DND-41 (cell line): ENCODE measurements at places on chromosomes 11 and 22.

GRCh38 chr22:49215840-49216239 lies 611.8 kb downstream of the BRD1 start:
- no peak for DNase-seq

- no peak for DNase-seq
Measured at GRCh38 chr11:2741377-2742131, 41.8 kb upstream of the KCNQ1OT1 start.

- DNase-seq = no peak
Measured at GRCh38 chr11:2665526-2666400, 34.0 kb downstream of the KCNQ1OT1 start.

DNA sequence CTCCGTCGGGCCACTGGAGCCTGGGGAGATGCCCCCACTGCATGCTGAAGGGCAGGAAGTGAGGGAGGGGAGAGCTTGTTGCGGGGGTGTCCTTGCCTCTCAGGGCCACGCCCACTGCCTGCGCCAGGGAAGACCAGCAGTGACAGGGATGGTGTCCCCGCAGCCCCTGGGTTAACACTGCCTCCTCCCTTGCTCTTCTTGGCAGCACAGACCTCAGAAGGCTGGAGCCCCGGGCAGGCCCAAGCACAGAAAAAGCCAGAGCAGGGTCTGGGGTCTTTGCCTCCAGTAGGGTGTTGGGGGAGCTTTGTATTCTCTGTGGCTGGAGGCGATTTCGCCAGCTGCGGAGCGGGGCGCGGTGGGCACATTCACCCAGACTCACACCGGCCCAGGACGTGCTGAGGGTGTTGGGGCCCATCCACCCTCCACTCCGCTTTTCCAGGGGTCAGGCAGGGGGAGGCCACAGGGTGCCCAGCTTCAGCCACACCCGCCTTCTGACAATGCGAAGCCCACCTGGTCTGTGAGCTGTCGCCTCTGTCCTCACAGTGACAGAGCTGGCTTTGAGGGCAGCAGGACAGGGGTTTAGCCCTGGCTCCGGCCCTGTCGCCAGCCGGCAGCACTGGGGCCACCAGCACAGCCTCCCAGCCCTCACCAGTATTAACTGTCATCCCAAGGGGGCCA lies 83.7 kb downstream of the CDKN1C start:
- DNase-seq = no peak

DNA sequence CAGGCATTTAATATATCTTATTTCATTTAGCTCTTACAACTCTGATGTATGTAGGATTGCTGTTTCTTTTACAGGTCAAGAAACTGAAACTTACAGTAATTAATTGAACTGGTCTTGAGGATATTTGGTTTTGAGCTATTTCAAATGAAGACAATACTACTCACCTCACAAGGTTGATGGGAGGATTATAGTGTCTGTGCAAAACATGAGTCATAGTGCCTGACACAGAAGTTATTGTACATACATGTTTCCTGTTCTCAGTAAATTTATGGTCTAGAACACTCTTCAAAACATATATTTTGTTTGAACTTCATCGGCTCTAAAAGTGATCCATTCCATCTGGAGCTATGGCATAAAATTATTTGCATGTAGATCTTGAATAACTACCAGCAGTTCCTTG lies 61.9 kb downstream of the CECR2 start:
- DNase-seq = no peak

DNA sequence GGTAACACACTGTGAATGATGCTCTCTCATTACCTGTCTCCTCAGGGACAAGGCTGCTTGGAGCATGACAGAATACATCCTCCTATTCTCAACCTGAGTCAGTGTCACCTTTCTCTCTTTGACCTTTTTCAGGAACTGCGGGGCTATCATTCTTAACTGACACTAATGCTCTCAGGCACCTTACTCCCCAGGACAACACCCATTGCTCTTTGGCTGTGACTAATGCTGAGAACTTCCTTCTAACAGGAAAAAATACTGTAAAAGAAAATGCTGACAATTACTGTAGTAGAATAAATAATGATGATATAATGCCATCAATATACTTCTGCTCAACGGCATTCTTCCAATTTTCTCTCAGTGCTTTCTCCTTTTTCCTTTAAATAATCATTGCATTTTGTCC lies 2082.7 kb upstream of the RAG2 start:
- no peak for DNase-seq

DNA sequence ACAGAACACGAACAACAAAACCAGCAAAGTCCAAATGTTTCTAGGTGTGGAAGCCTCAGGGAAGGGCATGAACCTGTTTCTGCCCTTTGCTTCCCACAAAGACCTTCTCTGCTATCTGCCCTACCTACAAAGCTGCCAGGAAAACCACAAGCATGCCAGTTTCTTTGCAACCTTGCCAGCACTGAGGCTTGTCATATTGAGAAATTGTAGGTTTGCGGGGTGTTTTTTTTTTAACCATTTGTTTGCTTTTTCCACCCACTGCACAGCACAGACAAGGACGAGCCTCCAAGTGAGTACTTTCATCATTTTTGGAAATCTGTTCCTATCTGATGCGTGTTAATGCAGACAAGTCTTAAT lies 12.8 kb downstream of the PARVG start:
- DNase-seq = no peak

- DNase-seq = no peak
Measured at GRCh38 chr11:129251067-129251466, 58.9 kb upstream of the ARHGAP32 start.

- DNase-seq = no peak
Measured at GRCh38 chr11:44277196-44278090, 32.5 kb downstream of the ALX4 start.

GRCh38 chr11:58574881-58575280 lies 775 bp downstream of the LPXN start:
- no peak for DNase-seq

GRCh38 chr11:127458561-127458960 lies 458.0 kb upstream of the KIRREL3 start:
- no peak for DNase-seq

- DNase-seq = no peak
Measured at GRCh38 chr11:36803084-36803483, 205.0 kb upstream of the RAG2 start.

- no peak for DNase-seq
Measured at GRCh38 chr22:49017482-49018329, 810.0 kb downstream of the BRD1 start.

- DNase-seq = no peak
Measured at GRCh38 chr11:39807904-39808303, 1651.5 kb downstream of the LRRC4C start.
